ENCODE measurements at places on chromosomes 5 and 9.
A peak's percentile ranks its signal among the peaks of the same experiment; 100 is the strongest.

- DNase-seq, result no peak
Measured at GRCh38 chr5:119373449-119373858, 17.6 kb downstream of the TNFAIP8 start.

DNA sequence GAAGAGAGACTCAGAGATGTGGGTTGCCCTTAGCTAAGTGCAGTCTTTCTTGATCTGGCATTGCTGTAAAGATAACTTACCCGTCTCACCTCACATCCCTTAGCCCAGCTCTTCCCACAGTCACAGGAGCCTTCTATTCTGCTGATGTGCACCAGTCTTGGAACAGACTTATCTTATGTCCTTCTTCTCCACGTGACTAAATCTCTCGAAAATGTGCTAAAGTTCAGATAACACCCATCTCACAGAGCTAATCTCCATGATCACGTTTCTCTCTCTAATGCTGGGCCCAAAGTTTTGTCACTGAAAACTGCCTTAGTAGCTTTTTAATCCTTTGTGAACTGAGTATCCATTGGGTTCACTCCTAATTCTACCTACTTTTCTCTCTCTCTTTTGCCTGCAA is 16.7 kb downstream of the SLC36A1 start:
- no peak for DNase-seq

- no peak for DNase-seq
Measured at GRCh38 chr5:149216496-149216895, 55.2 kb upstream of the AFAP1L1 start.

GRCh38 chr9:83422527-83422926 is 115.7 kb downstream of the FRMD3 start:
- DNase-seq, result no peak

GRCh38 chr5:160550075-160550474 is 128.4 kb downstream of the PTTG1 start:
- DNase-seq, result no peak

- DNase-seq, result no peak
Measured at GRCh38 chr9:6194934-6195333, 20.7 kb upstream of the IL33 start.

DNA sequence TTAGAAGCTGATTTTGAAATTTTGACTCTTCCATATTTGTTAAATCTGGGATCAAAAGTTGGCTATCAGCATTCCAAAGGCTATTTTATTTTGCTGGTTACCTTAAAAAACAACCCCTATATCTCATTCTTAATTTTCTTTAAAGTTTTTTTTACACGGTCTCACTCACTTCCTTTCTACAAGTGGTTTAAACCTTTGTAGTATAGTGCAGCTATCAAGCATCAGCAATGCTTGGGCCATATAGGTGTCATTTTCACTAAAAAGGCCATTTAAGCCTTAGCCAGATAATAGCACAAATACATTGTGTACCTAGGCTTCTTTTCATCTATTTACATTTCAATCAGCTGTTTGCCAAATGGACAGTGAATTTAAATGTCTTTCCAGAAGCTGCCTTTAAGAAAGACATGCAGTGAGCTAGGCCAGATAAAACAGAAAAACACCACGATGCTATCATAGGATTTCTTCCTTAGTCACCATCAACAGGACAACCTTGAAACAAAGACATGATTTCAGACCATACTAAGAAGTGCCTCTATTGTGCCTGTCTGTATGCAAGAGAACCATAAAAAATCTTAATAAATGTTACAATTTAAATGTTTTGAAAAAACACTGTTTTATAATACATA is 104.2 kb downstream of the RAPGEF6 start:
- DNase-seq, result no peak

GRCh38 chr5:119411361-119412278 is 40.7 kb upstream of the HSD17B4 start:
- peak; percentile 85 for DNase-seq

GRCh38 chr5:58759745-58760144 is 176.9 kb downstream of the RAB3C start:
- DNase-seq, result no peak

DNA sequence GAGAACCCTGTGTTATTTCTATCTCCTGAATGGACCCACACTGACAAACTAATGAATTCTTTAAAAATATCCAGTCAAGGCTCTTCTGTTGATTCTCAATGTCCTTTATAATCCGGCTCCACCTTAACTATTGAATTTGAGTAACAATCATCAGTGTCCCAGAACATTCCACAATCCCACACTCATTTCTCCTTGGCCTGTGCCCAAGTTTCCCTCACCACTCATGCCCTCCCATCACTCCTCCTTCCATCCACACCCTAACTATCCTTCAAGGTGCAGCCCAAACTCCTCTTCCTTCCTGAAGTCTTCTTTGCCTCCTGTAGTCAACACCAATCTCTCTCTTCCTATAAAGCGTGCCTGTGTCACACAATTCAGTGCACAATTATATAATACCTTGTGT is 106.1 kb downstream of the NUDT12 start:
- no peak for DNase-seq

DNA sequence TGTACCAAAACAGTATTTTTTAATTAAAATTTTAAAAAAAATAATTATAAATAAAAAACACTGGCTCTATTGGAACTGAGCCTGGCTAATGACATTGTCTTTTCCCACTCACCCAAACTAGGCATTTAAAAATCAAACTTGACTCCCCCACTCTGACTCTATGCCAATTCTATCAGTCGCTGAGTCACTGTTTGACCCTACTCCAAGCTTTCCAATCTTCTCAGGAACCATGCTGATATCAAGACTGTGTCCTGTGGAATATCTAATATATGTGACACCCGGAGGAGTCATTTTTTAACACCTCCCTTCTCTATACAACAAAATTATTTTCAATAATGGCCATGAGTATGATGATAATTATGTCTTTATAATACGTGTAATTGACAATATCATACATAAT is 171.6 kb upstream of the RASEF start:
- DNase-seq, result no peak

DNA sequence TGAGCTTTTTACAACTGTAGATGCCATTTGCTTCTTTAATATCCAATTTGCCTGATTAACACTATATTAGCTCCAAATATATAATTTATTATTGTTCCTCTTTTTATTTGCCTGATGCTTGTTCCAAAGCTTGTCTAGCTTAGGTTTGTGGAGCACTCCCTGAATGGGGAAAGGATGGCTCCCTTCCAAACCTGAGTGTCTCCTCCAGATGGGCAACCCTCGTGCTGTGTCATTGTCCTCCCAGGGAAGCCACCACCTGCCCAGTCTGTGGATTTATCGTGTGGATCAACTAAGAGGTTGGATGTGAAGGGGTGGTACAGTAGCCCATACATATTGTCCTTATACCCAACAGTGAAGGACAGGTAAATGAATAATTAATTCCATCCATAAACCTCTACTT is 404.9 kb downstream of the CDK5RAP2 start:
- no peak for DNase-seq

- no peak for DNase-seq
Measured at GRCh38 chr5:138065102-138065501, 18.7 kb upstream of the WNT8A start.

DNA sequence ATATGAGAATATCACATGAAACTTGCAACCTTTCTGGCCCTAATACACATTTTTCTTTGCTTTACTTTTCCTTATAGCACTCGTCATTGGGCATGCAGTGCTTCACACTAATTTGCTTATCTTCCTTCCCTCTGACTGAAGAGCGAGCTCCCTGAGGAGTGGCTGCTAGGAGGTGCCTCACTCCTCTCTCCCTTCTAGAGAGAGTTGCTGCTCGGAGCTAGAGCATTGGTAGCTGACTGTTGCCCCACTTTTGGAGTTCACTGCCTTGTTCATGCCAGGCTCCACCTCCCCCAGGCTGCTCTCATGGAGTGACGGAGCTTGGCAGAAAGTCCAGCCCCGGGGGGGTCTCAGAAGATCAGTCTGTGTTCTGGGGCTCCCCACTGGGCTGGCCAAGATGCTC is 413.2 kb downstream of the MED10 start:
- no peak for DNase-seq

DNA sequence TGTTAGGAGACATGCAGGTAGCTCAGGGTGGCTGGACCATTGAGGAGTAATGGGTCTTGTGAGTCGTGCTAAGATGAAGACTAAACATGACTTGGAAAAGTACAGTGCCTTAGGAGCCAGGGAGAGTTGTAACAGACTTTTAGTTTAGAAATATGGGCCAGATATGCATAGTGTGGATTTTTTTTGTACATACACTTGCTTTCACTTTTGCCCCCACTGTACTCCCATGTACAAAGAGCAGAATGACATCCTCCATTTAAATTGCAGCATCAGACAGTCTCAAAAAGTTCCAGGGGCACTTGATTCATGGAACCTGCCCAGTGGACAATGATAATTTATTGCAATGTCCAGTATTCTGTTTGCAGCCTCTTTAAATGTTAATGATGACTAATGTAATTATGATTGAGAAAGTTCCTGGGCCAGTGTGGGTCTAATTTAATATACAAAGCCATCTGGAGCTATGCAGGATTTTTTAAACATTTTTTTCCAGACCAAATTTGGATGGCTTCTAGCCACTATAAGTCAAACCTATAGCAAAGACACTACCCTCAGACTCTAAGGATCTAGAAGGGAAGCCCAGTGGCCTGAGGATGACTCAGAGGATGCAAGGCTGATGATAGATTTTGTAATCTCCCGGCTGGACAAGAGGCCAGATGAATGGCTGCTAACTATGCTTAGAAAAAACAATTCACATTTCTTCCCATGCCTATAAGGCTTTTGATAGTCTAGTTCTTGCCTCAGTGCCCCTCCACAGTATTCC is 80.1 kb downstream of the TRPC7 start:
- DNase-seq, result peak; percentile 68

DNA sequence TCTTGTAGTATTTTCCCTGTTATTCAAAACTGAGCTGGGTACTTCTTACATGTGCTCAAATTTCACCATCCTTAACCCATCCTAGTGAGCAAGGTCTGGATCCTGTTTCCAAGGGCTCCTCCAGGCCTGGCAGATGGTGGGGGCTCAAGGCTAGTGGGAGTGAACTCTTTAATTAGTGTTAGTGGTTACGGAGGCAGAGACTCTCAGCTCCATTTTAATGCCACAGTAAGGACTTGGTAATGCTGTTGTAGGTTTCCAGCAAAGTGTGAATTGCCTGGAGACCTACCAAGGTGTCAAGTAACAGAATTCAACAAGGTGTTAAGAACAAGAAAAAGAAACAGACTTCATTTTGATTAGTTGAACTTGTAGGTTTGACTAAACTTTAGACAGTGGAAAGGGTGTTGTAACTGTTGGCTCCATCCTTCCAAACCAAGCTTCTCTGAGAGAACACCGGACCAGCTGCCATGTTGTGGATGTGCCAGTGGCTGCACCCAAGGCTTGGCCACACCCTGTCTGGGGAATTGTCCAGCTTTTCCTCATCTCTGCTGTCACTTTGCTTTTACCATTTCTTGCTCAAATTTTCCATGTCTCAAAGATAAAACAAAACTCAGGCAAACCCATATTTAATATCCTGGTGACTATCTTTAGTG is 98.7 kb downstream of the ADCY2 start:
- DNase-seq, result no peak

- DNase-seq, result no peak
Measured at GRCh38 chr9:71822935-71823334, 54.6 kb upstream of the CEMIP2 start.

DNA sequence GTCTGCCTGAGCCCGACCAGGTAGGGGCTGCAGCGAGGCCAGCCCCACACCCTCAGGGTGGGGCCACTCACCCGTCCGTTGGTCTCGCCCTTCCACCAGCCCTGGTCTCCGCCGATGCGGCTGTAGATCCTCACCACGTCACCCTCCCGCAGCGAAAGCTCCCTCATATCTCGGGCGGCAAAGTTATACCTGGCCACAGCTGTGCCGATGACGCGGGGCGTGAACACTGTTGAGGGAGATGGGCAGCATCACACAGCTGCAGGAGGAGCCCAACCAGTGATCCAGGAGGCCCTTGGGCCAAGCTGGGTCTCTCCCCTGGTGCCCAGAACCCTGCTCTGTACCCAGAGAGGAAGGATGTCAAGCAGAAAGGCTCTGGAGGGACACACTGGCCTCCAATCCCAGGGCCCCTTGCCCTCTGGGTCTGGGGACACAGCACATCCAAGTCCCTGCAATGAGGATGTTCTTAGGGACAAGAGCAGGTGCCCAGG is 30.3 kb upstream of the SARDH start:
- DNase-seq, result no peak

DNA sequence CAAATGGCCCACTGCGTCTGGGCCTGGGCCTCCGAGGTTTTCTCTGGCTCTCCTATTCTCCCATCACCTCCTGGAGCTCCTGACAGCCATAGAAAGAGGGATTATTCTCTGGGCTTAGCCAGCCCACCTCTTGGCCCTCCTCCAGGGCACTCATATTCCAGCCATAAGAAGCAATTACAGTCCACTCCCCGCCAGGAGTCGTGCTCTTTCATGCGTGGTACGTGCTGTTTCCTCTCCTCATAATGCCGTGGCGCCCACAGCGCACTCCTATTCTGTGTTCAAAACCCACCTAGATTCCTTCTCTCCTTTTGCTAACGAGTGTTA is 240.8 kb upstream of the ZNF462 start:
- no peak for DNase-seq

- DNase-seq, result no peak
Measured at GRCh38 chr5:58258984-58259684, 200.8 kb downstream of the PLK2 start.
